Activated CD4-positive, alpha-beta T cell treated with anti-CD3 and anti-CD28 coated beads, Interleukin-2, Interleukin-6, amounts not matched to agents 100 ng/mL and 50 ng/mL, durations not matched to agents 16 hours and 8 hours (primary cell): ENCODE measurements at places on chromosomes 12 and 14.

DNA sequence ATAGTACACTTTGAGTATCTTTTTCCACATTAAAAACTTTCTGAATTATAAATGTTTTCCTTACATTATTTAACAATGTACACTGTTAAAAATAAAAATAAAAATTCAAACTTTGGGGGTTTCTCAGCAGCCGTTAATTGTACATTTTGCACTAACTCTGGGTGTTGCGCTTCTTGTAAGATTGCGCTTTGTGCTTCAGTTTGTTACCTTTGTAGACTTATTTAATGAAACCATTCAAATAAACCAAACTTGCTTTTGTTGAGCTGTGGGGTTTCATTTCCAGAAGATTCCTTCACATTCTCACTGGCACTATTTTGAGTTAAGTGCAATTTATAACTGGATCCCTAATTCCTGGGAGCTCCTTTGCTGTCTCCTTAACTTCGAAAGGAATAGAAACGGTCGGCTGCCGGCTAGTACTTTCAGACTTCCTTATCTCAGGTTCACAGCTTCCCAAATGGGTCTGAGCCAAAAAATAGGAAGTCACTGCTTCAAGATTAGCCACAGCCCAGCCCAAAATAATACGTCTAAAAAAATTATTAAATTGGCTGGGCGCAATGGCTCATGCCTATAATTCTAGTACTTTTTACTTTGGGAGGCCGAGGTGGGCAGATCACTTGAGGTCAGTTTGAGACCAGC, 38.2 kb downstream of the RAD52 start:
- no peak for DNase-seq

DNA sequence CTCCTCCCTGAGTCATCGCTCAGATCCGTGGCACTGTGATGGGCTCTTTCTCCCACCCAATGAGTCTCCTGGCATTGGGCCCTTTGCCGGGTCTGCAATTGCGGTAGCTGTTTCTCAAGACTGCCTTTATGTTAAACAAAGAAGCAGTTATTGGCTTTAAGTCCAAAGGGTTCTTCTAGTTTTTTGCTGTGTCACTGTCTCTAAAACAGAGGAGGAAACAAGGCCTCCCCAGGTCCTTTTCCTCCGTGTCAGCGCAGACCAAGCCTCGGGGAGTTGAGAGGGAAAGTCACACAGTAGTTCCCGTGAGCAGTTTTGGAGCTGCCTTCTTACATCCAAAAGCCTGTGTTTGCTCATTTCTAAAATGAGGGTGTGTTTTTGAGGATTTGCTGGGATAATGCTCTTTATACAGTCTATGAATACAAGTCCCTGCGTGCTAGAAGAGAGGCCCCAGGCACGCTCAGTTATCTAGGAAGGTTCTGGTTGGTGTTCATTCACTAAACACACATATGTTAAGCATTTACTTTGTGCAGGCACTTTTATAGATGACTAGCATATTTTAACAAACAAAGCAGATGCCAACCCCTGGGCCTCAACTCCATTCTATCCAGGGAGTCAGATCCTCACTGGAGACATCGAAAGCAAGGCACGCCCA, 126.0 kb upstream of the PZP start:
- DNase-seq, result no peak

DNA sequence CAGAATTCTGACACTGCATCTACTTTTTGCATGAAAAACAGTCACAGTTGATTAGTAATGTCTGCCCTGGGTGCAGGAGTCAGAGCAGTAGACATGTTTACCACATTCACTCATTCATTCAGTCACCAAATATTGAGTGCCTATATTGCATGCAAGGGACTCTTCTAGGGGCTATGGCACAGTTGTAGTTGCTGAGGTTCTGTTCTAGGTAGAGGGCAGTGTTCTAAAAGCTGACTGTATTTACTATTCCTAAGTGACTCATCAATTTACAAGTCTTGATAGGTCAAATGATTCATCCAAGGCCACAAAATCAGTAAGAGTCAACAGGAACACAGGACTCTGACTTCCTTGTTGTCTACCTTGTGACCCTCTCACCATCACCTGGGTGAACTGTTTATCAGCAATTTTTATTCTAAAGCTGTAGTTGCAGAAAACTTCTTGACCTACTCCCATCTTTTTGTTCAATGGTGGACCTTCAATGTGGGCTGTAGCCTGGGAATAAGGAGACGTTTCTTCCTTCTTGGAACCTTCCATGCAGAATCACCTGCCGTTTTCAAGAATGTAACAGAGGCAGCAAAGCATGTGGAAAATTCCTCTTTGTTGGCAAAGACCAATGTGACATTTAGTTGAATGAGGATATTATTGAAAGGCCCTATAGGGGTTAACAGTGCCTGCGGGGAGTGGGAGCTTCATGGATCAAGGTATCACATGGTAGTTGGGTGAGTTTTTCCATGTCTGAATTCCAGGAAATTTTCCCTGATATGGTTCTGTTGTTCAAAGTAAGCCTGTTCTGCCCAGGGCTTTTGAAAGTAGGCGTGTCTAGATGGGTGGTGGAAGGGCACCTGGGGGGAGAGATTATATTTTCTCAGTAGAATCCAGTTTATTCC, 223.2 kb downstream of the KTN1 start:
- peak; percentile 56 for DNase-seq

- DNase-seq, result no peak
These were observed 3.3 kb downstream of the GUCY2C start for GRCh38 chr12:14693116-14693515.

GRCh38 chr12:111445726-111446581, 40.2 kb downstream of the SH2B3 start:
- DNase-seq, result no peak

DNA sequence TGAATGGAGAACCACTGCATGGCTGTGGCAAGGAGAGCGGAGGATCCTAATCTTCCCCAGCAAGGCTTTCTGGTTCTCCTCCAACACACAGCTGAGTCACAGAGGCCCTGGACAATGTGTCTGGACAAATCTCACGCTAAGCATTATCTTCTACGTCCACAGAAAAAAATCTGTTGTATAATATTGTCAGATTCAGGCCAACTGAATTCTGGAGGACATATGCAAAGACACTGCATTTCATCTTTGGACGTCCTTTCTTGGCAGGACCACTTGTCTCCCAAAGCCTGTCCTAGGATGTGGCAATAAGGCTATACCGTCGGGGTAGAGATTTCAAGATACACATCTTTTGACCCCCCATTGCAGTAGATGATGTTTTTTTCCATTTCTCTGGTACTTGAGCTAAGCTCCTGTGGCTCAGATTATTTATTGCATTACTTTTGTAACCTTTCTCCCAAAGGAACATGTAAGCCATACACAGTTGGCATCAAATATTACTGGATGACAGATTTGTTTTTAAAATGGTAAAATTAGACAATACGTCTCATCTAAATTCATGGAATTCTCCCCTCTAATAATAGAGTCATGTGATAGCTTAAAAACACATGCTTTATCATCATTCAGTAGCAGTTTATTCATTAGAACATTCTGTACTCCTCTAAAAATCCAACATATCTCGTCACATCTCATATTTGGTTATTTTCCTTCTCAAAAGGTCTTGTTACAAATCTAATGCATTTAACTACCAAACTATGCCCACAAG, 19.4 kb downstream of the LMO3 start:
- DNase-seq, result no peak
